ENCODE measurements at places on chromosomes 7 and 10.

DNA sequence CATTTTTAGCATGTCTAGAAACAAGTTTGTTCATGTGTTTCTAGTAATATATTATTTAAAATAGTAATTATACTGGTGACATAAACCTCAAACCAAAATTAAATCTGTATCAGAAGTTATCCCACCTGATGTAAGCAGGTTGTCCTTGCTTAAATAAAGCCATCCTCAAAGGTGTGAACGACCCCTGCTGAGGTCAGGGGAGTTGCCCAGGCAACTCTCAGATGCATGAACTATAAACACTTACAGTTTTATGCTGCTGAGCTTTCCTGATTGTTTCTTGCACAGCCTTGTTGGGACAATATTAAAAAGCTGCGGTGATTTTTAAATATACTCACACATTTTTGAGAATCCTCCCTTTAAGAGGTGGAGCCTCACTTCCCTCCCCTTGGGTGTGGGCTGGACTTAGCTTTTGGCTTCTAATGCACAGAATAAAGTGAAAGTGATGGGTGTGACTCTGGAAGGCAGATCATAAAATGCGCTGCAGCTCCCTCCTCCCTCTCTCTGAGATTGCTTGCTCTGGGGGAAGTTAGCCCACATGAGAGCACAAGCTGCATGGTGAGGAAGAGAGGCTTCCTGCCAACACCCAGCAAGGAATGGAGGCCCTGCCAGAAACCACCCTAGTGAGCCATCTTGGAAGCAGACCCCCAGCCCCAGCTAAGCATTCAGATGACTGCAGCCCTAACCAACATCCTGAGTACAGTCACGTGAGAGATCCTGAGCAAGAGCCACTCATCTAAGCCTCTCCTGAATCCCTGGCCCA, 152.7 kb downstream of the SKIDA1 start:
- DNase-seq: no peak

DNA sequence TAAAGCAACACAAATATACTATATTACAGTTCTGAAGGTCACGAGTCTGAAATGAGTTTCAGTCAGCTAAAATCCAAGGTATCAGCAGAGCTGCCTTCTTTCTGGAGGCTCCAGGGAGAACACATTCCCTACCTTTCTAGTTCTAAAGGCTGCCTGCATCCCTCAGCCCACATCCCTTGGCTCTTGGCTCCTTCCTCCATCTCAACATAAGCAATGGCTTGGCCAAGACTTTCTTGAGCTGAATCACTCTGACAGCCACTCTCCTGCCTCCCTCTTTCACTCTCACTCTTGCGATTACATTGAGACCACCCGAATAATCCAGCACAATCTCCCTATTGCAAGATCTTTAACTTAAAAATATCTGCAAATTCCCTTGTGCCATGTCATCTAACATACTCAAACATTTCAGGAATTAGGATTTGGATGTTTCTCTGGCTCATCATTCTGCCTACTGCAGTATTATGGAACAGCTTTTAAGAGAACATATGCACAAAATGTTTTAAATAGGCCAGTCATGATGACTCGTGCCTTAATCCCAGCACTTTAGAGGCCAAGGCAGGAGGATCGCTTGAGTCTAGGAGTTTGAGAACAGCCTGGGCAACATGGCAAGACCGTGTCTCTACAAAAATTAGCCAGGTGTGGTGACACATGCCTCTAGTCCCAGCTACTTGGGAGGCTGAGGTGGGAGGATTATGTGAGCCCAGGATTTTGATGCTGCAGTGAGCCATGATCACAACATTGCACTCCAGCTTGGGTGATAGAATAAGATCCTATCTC, 144.2 kb upstream of the VSTM2A start:
- DNase-seq: no peak

DNA sequence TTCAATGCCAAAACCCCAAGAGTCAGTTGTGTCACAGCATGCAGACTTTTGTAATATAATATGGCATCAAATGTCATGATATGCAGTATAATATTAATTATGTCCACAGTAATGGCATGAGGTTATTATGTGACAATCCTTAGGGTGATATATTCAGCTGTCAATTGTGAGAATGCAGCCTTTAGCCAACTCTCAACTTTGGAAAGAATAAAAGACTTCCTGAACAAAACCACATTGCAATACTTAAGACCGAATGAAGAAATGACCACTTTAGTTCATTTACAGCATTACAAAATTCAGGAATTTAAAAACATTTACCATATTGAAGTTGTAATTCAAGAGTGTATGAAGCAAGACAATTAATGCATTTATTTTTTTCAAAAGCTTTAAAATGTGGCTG, 45.4 kb downstream of the CPVL start:
- no peak for DNase-seq

- no peak for DNase-seq
These were observed 57.2 kb downstream of the CABCOCO1 start for GRCh38 chr10:61719906-61720305.

- DNase-seq: no peak
These were observed 78.6 kb upstream of the PITRM1 start for GRCh38 chr10:3251172-3251571.

DNA sequence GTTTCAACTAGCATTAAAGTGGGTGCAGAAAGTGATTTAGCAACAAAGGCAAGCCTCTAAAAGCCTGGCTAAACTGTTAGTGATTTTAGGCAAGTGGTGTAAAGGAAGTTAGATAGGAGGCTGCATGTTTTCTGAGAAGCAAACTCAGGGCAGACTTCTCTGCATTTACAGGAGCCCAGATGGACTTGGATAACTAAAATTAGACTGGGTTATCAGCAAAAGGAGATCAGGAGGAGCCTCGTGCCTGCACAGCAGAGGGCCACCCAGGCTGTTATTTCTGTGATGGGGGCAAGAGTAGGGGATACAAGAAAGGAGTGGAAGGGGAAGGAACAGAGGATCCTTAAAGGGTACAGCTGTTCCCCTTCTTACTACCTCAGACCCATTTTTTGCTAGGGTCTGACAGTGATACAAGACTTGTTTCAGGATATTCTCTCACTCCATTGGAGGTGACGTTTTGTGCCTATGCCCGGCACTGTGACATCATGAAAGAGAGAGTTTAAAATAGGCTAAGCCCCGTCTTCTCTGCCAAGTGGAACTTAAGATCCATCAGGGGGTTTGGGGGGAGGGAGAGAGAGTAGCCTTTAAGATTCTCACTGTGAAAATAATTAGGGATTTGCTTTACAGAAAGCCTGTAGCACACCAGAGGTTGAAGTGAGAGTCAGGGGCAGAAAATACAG, 49.6 kb upstream of the PDCD4 start:
- DNase-seq: no peak

DNA sequence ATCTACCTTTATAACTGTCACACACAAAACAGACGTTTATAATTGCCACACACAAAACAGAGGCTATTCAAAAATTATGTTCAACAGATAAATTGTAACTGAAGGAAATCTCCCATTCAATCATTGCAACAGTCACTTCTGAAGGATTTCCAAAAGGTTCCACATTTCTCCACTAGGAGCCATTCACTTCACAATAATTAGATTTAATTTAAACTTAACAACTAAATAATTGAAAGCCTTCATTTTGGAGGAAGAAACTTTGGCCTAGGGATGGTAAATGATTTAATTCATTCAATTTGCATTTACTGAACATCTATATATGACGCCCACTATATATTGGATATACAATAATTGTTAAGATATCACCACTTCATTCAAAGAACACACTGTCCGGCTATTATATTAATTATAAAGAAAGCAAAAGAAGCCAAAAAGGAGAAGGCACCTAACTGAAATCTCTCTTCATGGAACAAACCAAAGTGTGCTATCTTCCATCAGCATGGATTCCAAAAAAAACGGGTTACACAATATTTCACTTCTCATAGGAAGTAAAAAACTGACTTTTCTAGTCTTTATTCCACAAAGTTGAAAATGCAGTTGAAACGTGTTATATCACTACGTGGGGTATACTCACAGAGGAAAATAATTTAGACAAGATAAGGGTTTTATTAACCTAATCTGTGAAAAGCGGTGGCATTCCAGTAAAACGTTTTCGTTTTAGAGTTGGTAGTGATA, 1.7 kb downstream of the ATAD1 start:
- DNase-seq: no peak

GRCh38 chr10:131014271-131014670, 297.2 kb downstream of the TCERG1L start:
- no peak for DNase-seq

DNA sequence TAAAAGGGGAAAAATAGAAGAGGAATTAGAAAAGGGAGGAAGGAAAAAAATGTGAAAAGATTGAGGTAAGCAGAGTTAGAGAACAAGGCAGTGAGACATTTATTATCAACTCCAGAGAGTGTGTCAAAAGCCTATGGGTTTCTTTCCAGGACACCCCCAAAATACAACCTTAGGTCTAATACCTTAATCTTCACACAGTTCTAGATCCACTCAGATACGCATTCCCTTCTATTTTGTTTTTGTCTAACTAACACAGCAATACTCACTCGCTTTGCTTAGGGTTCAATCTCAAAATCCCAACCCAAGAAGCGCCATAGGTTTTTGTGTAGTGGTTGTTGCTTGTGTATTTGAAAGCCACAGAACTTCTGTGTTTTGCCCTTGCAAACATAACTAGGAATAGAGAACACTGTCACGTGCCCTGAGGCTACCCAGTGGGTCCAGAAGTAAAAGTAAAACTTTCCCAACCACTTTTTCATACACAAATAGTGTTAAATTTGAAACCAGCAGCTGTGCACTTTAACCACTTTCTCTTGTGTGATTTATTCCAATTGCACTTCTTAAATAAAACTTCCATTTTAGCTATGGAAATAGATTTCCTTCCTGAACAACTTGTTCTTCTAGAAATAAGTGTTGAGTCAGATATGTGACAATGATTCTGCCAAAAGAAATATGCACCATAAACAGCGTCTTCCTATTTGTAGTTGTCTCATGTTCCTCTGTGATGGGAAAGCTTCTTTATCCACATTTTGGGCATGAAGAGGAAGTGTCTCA, 414.7 kb upstream of the GHITM start:
- no peak for DNase-seq

GRCh38 chr10:1464881-1465417, 272.4 kb downstream of the ADARB2 start:
- DNase-seq: no peak
